ENCODE measurements at places on chromosomes 7 and 10. TPM values are rescaled to one million over a fixed set of nuclear protein-coding genes. Genes with fewer than 3 reads are reported as not detected.

The BTBD16 gene
- 0.27 TPM for total RNA-seq

The DGKB gene
- 1.4 TPM for total RNA-seq

The ACBD7 gene
- 1.6 TPM for total RNA-seq

- no peaks in the 10 kb centered on the region for H3K4me1 ChIP-seq
- no peak overlapping the region for H3K4me3 ChIP-seq
These were observed 148.1 kb upstream of the GDF10 start for GRCh38 chr10:47151920-47152319.

GRCh38 chr7:24754906-24755506 is 2.3 kb downstream of the GSDME start:
- H3K4me1 ChIP-seq = peaks cover 14% of the 10 kb centered on the region
- H3K36me3 ChIP-seq = no peaks in the 10 kb centered on the region
- no peak overlapping the region for H3K4me3 ChIP-seq
- peaks cover 22% of the 10 kb centered on the region for H3K27me3 ChIP-seq
- no peak overlapping the region for H3K27ac ChIP-seq

DNA sequence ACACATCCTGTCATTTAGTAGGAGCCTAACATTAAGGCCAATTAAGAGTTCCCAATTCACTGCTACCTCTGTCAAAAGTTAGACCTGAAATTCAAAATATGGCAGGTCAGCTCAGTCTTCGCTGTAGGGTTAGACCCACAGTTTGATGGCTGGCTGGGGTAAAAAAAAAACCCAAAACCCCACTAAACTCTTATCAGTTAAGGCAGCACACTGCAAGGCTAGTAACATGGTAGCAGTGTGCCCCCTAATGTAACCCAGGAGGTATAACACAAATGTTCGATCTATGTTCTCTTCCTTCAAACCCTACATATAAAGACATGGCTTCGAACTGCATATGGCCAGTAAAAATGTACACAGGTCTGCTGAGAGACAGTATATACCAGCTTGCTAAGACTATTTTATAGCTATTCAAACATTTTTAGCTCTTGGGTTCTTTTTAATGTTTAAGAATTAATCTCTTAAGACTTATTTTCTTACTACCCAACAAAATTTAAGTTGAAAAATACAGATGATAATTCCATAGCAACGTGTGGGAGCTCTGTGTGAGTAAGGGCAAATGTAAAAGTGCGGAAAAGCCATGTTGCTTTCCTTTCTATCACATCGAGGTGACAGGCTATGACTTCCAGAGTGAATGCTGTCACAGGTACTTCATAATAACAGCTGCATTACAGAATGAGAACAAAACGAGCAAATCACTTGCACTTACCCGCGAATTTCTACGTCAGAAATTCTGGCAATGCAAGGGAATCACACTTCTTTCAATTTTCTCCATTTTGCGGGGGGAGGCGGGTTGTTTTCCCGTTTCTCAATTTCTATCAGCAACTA is 168.4 kb upstream of the IMMP2L start:
- H3K4me3 ChIP-seq = no peak overlapping the region
- peaks cover 3% of the 10 kb centered on the region for H3K4me1 ChIP-seq
- DNase-seq = peak; percentile 18
- peaks cover 9% of the 10 kb centered on the region for H3K36me3 ChIP-seq
- no peak overlapping the region for H3K27ac ChIP-seq

DNA sequence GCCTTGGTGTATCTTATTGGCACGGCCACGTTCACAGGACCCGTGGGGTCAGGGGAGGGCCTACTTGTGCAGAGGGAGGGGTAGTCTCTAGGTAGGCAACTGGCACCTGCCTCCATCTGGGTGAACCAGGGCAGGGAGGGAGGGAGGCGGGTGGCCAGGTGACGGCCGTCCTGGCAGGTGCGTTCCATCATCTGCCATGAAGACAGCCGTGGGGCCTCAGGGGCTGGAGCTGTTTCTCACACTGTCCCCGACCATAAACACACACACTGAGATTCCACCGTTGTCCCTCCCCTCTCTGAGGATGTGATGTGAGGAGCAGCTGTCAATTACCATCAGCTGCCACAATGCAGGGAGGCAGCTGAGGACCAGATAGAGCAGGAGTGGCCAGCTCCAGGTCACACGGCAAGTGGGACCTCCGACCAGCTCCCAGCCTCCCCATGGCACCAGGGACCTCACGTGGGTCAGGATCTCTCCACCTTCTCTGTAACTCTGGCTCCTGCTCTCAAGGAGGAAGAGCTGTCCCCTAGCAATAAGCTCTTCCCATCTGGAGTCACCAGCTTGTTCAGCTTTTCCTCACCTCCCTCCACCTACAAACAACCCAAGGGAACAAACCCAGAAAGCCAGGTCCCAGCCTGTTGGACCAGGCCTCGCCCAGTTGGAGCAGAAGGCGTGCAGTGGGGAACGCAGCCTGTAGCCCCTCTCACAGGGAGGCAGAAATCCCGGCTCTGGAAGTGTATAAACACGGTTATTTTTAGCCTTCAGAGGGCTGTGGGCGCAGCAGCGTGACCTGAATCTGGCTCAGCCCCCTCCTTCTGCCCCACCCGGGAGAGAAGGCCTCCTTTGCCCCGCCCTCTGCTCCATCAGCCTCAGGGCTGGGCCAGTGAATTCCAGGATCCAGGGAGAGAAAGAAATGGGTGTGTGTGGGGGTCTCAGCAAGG is 33.1 kb downstream of the ZMIZ1 start:
- no peaks in the 10 kb centered on the region for H3K27me3 ChIP-seq
- H3K4me3 ChIP-seq = no peak overlapping the region
- peak overlapping the region; percentile 86 for H3K27ac ChIP-seq
- H3K36me3 ChIP-seq = peaks cover 3% of the 10 kb centered on the region

GRCh38 chr7:102942181-102942866 is 29.5 kb downstream of the LRRC17 start:
- H3K36me3 ChIP-seq = no peaks in the 10 kb centered on the region
- no peak overlapping the region for H3K4me3 ChIP-seq
- H3K27me3 ChIP-seq = no peaks in the 10 kb centered on the region

DNA sequence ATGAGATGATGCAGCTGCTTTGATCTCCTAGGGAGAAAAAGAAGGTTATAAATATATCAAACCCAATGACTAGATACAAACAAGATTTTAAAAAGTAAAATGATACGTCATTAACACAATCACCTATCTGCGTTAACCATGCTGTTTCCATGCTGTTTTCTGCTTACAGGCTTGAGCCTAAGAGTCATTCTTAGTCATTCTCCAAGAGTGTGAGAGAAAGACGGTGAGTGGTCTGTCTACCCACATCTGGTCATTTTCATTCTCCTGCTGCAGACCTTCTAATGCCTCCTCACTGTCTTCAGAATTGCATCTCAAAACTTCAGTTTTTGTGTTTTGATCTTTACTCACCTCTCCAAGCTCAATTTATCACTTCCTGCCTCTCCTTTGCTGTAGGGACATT is 98.0 kb upstream of the ELMO1 start:
- no peaks in the 10 kb centered on the region for H3K27me3 ChIP-seq
- no peak overlapping the region for H3K27ac ChIP-seq
- no peaks in the 10 kb centered on the region for H3K4me1 ChIP-seq
- no peak for DNase-seq
- no peak overlapping the region for H3K4me3 ChIP-seq

DNA sequence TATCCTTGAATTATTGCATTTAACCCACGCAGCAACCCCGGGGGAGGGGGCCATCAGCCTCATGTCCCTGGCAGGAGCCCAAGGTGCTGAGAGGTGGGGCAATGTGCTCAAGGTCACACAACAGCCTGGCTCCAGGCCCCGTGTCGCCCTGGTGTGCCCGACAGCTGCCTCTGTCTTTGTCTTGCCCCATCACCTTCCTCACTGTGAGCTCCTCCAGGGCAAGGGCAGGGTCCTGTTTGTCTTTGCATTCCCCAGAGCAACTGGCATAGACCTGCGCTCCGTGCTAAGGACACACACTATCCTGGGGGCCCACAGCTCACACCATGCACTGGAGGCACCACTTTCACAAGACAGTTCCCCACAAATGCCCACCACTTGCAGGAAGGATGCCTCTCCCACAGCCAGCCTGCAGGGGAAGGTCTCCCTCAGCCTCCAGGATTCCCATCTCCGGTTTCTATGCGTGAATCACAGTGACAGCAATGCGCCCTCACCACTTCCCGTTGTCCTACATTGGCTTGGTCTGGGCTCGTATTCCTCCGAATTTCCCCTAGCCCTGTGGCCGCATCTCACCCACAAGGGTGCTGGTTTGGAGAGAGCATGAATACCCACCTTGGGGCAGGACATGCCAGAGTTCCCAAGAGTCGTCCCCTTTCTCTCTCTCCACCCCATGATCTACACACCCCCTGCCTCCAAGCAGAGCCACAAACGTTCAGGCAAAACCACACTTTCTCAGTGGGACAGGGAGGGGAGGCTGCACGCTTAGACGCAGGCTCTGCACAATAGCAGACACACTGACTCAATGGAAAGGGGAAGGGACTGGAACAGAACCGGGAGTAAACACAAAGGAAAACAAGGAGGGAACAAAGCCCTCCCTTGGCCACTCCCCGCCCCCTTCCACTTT is 10.3 kb downstream of the ITPRIP start:
- H3K36me3 ChIP-seq = peaks cover 9% of the 10 kb centered on the region
- H3K4me3 ChIP-seq = peak overlapping the region; percentile 4
- H3K4me1 ChIP-seq = peaks cover 91% of the 10 kb centered on the region
- DNase-seq = peak; percentile 95
- no peaks in the 10 kb centered on the region for H3K27me3 ChIP-seq

- H3K27ac ChIP-seq = no peak overlapping the region
- no peaks in the 10 kb centered on the region for H3K36me3 ChIP-seq
- H3K4me1 ChIP-seq = no peaks in the 10 kb centered on the region
- no peaks in the 10 kb centered on the region for H3K27me3 ChIP-seq
- H3K4me3 ChIP-seq = no peak overlapping the region
These were observed 585.0 kb downstream of the AUTS2 start for GRCh38 chr7:70183278-70183677.

All from muscle of leg (tissue), 16 donors.